ENCODE measurements at places on chromosomes 1 and 21. TPM values are rescaled to one million over a fixed set of nuclear protein-coding genes. Genes with fewer than 3 reads are reported as not detected.

The OR10Z1 gene
- 0.01 TPM for polyA plus RNA-seq

The ERVH48-1 gene
- polyA plus RNA-seq, result 0.26 TPM

The GSTM3 gene
- 298 TPM for polyA plus RNA-seq

The OR10J1 gene
- polyA plus RNA-seq, result 0.07 TPM

The CRABP2 gene
- polyA plus RNA-seq, result 86.4 TPM

The SLC44A3 gene
- polyA plus RNA-seq, result 83.5 TPM

The COL11A1 gene
- 6.0 TPM for polyA plus RNA-seq

The DNALI1 gene
- 64.4 TPM for polyA plus RNA-seq

The HSD3B1 gene
- 0.44 TPM for polyA plus RNA-seq

The MYOG gene
- polyA plus RNA-seq, result not detected

The RYR2 gene
- polyA plus RNA-seq, result 1.4 TPM

The DCST2 gene
- 1.3 TPM for polyA plus RNA-seq

The HRNR gene
- 0.19 TPM for polyA plus RNA-seq

The SLAMF1 gene
- 0.13 TPM for polyA plus RNA-seq

The ESPN gene
- polyA plus RNA-seq, result 14.4 TPM

The KCNC4 gene
- polyA plus RNA-seq, result 4.4 TPM

The COL6A1 gene
- polyA plus RNA-seq, result 207 TPM

The TFF1 gene
- polyA plus RNA-seq, result not detected

The LRRIQ3 gene
- polyA plus RNA-seq, result 4.5 TPM
